HS-27A (cell line): ENCODE measurements at places on chromosomes 13 and 19.

- no peak for DNase-seq
Observed at GRCh38 chr19:4542896-4543841, 3.3 kb upstream of the LRG1 start.

GRCh38 chr19:39996811-39997637, at the start of gene ZNF546:
TSS of gene ZNF546 (plus strand) at chr19:39997060. CDS start at chr19:39998327, 1,267 bp downstream.
- peak; percentile 91 for DNase-seq

DNA sequence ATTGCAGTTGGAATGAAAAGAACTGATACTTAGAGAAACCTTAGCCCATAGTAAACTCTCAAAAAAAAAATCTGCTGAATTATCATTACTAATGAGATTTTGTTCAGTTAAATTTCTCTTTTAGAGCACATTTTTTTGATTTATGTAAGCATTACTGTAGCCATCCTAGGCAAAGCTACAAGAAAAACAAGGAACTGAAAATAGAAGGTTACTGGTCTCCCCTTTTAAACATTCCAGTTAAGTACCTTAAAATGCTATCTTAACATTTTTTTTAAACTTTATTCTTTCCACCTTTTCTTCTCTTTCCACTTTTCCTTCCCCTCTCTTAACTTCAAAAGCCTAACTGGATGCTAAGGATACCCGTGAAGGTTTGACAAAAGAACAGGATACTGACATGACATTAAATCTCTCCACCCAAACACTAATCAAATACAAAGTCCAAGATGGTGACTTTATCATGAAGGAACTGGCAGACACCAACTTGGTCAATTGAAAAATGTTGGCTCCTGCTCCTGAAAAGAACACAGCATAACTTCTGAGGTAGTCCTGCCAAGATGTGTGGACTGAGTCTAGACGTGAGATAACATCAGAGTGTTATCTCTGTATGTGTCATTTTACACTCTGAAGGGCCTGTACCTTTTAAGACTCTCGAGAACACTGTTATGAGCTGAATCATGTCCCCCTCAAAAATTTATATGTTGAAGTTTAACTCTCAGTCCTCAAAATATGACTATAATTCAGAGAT, 29.5 kb upstream of the SACS start:
- DNase-seq: no peak

DNA sequence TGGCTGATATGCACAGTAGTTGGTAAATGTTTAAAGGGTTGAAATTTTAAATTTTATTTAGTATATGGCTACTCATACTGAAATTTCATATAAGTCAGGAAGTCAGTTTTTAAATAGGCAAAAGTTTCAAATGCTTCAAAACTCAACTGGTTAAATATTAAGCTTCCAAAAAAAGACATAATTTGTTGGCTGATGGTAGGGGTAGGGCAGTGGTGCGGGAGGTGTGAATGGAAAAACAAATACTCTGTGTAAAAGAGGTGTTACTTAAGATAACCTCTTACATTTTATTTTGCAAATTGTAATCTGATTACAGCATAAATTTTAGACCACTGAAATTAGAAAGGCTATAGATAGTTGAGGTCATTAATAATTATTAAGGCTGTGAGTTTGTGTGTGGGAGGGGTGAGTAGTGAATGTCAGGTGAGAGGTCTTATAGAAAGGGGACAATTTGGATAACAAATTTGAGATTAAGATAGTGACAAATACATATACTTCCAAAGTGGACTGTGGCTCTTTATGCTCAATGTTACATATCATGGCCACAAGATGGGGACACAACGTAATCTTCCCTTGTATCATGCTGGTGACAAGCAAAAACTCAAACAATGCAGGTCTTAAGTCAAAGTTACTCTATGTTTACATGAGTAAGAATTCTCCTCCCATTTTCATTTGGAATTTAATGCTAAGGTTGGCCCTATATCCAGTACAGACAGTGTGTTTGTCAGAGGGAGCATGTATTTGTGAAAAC, 36.6 kb upstream of the OXGR1 start:
- DNase-seq: peak; percentile 8

DNA sequence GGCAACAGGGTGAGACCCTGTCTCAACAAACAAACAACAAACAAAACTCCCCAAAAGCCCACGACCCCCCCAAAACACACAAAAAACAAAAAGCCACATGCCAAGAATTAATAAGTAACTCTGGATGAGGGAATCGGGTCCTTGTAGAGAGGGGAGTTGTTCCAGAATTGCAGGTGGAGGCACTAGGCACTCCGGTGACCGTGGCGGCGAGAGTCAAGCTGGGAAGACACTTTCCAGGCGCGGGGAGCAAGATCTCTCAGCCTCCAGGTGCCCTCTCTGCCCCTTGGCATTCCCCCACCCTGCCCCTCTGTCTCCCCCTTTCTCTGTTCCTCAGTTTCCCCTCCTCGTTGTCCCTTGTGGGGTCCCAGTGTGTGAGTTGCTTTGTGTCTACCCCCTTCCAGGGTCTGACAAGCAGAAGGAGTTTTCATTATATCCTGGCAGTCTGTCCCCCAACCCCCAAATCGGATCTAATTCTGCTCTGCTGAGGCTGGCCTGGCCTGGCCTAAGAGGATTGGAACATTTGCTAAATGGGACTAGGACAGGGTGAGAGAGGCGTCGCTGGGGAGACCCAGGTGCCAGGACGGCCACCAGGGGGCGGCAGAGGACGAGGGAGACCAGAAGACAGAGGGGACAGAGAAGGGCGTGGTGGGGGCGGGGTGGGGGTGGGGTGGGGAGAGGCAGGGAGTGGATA, 8.3 kb upstream of the CRX start:
- peak; percentile 27 for DNase-seq

GRCh38 chr19:16041299-16041990, 34.9 kb upstream of the TPM4 start:
- no peak for DNase-seq

GRCh38 chr19:4115050-4115817, 8.7 kb downstream of the MAP2K2 start:
- DNase-seq: no peak

GRCh38 chr13:80504453-80504852, 163.5 kb upstream of the SPRY2 start:
- DNase-seq: no peak

DNA sequence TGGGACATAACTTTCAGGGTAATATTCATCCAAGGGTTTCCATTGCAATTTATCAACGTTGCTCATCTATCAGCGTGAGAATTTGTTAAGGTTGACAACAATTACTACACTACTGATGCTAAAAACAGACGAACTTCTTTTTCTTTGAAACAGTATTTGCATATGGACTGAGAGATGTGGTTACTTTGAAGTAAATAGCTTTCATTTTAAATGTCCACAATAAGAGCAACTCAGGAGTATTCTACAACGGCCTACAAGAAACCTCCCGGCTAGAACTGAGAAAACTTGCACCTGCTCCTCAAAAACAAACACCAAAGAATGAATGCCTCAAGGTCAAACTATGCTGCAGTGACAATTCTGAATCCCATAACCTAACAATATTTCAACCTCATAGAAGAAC, 238.4 kb downstream of the IRS2 start:
- DNase-seq: no peak

- peak; percentile 56 for DNase-seq
Observed at GRCh38 chr13:83752141-83752540, 130.1 kb downstream of the SLITRK1 start.

- DNase-seq: no peak
Observed at GRCh38 chr19:49133621-49134454, 14.5 kb downstream of the PPFIA3 start.

GRCh38 chr19:58150328-58150921, at the start of gene ZNF329:
TSS of gene ZNF329 (minus strand) at chr19:58150789. CDS start at chr19:58129503, 21,286 bp downstream.
- DNase-seq: peak; percentile 66

- DNase-seq: no peak
Observed at GRCh38 chr13:99797691-99798090, 173.9 kb downstream of the ZIC5 start.

GRCh38 chr13:111846391-111847159, 220.4 kb upstream of the SOX1 start:
- DNase-seq: no peak

DNA sequence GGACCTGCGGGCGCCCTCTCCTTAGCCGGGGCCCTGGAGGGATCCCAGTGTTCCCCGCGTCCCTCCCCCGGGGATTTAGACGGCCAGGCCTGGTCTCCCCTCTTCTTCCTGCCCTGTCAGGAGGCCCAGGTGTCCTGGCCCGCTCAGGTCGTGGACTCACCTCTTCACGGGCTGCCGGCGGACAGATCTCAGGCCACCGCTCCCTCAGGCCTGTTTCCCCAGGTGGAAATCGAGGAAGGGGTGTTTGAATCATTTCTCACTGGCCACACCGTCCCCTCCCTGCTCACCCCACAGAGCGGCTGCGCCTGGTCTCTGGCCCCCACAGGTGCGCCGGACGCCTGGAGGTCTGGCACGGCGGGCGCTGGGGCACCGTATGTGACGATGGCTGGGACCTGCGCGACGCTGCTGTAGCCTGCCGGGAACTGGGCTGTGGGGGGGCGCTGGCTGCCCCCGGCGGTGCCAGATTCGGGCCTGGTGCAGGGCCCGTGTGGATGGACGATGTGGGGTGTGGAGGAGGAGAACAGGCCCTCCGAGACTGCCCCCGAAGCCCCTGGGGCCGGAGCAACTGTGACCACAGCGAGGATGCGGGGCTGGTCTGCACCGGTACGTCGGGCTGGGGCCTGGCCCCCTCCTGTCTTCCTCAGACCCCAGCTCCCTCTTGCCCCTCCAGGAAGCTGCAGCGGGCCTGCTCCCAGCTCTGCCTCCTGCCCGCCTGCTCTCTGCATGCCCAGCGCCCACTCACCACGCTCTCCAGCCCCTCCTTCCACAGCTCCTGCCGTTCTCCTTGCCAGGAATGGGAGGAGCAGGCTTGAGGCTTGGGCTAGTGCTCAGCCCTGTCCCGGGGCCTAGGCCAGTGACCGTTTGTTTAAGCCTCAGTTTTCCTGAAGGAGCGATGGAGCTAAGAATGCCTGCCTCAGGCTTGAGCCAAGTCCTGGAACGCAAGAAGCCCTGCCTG, 2.5 kb downstream of the SSC5D start:
- no peak for DNase-seq

GRCh38 chr13:33723365-33723764, 94.6 kb upstream of the RFC3 start:
- DNase-seq: no peak

DNA sequence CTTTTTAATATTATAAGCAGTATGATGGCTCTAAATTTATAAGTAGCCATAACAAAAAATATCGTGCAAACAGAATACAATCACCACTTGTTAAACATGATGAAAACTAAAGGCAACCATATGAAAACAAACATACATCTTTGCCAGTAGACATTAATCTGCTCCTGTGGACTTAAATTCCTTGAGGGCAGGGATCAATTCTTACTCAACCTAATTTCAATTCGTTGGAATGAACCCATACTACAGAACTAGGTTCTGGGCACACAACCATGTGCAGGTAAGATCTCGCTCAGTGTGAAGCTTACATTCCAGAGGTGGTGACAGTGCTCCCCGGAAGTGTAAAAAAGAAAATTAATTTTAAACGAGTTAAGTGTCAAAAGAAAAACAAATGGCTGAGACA, 13.4 kb downstream of the TBC1D4 start:
- no peak for DNase-seq

DNA sequence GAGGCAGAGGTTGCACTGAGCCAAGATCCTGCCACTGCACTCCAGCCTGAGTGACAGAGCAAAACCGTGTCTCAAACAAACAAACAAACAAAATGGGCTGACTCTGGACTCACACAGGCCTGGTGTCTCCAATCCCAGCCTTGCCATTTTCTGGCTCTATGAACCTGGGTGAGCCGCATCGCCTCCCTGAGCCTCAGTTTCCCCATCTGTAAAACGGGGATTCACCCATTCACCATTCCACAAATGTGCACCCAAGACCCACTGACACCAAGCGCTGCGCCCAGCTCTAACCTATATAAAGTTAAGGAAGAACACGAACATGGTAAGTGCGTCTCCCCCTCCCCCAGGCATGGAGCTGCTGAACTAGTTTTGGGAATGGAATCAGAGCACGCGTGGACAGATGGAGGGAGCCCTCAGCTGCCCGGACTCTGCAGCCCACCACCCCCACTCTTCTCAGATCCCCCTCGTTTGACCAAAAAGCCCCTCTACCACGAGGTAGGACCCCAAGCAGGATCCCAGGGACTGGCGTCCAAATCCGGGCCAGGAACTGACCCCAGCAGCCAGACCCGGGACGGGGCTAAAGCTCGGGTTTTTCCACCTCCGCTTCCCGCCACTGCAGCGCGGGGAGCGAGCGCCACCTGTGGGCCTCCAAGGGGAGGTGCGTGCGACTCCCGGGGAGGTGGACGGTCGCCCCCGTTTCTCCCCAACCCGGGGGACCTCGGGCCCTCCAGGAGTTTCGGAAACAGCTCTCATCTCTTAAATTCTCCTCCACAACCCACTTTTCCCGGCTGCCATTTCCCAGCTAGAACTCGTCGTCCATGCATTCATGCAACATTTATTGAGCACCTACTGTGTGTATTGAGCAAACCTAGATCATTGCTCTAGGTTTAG, 33.0 kb upstream of the ADGRE5 start:
- DNase-seq: no peak

DNA sequence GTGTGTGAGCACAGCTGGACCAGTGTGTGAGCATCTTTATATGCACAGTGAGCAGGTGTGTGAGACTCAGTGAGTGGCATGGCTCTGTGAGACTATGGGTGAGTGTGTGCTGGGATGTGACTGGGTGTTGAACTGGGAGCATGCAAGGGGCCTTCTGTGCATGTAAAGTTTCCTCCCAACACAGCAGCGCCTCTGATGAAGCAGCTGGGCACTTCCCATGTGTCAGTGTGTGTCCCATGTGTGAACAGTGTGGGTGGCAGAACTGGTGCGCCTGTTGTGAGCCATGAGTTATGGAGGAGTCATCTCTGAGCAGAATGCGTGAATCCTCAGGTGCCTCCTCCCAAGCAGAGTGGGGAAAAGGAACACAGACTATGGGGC, 24.1 kb downstream of the LGALS16 start:
- DNase-seq: no peak

GRCh38 chr19:39434123-39435076, 1.3 kb downstream of the RPS16 start:
- no peak for DNase-seq

DNA sequence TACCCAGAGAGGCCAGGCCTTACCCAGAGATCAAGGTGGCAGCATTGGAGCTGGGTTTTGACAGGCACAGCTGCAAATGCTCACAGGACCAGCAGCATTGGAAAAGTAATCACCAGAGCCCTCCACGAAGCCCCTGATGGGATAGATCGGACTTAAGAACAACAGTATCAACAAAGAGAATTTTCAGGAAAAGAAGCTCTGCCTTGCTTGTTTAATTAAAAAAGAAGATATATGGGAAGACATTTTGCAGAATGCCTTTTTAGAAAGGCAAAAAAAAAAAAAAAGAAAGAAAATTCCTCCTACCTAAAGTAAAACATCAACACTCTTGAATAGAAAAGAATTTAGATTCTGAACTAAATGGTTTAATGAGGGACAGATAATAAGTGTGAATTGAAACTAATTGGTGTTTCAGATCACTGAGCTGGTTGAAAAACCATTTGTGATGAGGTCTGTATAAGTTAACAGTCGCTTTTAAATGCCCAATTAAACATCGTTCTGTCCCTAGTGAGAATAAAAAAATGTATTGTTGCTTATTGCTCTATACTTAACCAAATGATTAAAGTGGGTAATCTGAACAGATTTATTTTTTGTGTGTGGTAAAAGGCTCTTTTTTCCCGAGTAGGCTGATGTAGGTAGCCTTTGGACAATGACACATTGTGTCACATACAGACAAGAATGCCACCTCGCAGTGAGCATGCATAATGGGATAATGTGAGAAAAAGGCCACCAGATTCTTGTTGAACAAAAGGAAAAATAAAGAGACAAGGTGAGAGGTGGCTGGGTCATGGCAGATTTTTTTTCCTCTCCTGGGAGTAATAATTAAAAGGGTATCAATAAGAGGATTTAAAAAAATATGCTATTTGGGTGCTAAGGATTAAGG, 93.0 kb upstream of the ARGLU1 start:
- no peak for DNase-seq

GRCh38 chr19:33689868-33690267, 68.1 kb downstream of the CHST8 start:
- DNase-seq: no peak
